ENCODE measurements at places on chromosomes 12 and 14.

DNA sequence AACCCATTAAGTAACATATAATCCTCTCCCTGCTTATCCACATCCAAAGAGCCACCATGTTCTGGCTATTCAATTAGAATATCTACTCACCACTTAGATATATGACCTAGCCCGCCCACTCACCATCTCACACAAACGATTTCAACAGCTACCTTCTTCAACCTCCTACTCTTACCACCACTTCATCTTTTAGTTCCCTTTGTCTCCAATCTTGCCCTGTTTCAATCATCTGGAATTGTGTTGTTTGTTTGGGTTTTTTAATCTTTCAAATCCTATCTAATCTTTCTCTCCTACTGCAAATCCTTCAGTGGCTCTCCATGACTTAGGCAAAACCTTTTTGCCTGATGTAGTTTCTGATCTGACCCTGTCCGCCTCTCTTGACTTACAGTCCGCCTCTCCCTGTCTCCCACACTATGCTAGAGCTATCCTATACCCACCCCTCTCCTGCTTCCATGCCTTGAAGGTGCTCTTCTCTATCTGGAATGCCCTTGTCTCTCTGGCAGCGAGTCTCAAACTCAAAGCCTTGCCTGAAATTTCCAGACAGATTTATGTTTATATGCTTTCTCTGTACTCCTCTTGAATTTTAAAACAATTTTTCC, 161.0 kb upstream of the CRY1 start:
- no peak for DNase-seq

DNA sequence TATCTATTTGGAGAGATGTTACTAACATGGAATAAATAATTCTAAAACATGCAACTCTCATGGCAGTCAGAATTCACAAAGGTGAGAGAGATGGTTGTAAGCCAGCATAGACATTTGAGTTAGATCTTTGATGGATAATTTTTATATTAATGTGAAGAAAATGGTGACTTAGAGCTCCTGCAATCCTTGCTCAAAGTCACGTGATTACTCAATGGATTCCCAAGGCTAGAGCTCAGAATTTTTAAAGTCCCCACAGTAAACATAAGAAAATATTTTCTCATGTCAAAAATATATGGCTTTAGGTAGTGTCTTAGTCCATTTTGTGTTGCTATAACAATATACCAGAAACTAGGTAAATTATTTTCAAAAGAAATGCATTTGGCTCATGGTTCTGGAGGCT, 281.5 kb upstream of the PRKD1 start:
- DNase-seq, result no peak

- DNase-seq, result peak; percentile 39
Measured at GRCh38 chr14:101665478-101666078, 95.9 kb upstream of the PPP2R5C start.

DNA sequence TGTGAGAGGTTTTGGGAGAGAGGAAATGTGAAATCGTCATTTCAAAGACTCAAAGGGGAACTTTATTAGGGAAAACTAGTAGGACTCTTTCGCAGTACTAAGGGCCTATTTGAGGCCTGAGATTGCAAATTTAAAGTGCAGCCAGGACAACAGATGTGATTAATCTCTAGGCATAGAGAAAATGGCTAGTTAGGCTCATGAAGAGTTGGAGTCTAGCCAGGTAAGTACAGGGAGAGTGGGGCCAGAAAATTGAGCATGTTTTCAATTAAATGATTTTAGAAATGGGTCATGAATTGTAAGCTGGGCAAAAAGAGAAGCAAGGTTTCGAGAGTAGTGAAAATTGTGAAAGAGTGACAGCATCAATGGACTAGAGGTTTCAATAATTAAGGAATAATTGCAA, 91.9 kb upstream of the LMNTD1 start:
- DNase-seq, result no peak

DNA sequence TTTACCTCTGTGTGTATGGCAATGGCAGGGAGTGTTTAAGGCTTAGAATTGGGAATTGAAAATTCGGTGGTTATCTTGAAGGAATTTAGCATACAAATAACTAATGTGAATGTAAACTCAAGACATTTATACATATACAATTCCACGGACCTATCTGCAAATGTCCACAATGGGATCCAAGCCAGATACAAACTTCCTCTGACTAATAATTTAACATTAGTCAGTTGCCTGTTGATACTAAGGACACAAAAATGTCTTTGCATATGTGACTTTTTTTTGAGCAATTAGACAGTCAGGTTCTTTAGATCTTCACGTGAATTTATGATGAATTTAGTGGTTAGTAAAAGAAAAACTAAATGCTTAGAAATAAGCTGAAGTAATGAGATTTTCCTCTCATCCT, 40.5 kb downstream of the ESR2 start:
- DNase-seq, result no peak

GRCh38 chr12:55737581-55738122, 5.3 kb upstream of the GDF11 start:
- DNase-seq, result no peak

- peak; percentile 79 for DNase-seq
Measured at GRCh38 chr12:112183141-112184021, 58.0 kb downstream of the TRAFD1 start.

GRCh38 chr12:124440841-124441381, 126.5 kb downstream of the NCOR2 start:
- DNase-seq, result no peak

DNA sequence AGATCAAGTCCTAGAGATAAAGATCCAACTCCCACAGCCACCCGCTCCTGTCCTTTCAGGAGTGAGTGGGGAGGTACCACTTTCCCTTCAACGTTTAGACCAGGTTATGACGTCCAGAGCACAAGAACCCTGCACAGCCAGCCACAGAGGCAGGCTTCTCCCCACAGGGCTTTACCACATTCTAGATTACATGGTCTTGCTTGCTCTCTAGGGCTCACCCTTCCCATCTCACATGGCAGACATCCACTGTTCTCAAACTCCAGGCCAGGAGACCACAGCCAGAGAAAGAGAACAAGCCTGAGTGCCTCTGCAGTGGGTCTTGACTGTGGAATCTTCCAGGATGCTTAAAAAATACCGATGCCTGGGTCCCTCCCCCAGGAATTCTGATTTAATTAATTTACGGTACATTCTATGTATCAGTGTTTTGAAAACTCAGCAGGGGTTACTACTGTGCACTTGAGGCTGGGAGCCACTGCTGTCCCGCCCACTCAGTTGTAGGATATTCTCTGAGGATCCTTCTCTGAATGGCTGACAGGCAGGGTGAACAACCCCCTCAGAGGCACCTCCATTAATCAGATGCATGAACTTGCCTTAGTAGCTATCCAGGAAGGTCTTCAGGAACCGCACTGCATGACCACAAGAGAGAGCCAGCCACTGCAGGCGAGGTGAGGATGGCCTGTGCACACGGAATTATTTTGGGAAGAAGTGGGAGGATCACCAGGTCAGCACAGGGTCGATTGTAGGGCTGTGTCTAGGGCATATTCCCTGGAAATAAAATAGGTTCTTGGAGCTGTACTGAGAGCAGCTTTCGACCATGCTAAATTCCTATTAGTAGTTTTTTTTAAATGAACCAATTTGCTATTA, 21.5 kb upstream of the SOCS2 start:
- no peak for DNase-seq

GRCh38 chr14:92414690-92415445, 91.9 kb downstream of the SLC24A4 start:
- no peak for DNase-seq

DNA sequence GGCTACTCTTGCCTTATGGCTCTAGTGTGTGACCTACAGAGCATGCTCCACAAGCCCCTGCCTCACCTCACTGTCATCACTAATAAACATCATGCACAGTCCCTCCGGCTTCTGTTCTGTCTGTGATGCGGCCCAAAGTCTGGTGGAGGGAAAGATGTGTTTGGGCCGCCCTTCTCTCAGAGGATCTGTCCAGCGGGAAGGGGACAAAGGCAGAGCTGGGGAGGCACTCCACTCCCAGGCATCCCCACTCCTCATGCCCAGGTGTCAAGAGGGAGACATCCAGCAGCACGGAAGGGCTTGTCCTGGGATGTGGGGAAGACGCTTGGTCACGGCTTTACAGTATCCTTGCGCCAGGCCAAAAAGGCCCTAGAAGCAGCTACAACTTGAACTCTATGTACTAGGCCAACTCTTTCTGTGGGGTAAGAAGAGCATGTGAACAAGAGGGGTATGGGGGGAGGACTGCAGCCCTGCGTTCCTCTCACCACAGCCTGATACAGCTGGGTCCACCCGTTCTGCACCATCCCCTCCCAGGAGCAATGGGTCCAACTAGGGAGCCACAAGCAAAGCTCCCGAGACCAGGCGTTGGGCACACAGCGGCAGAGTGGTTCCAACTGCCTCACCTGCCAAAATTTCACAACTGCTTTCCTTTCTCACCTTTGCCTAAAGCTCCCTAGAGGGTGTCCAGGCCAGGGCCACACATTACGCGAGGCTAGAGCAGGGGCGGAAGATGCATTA, 10.7 kb downstream of the CACNB3 start:
- DNase-seq, result no peak

GRCh38 chr14:50544911-50545310, 12.5 kb upstream of the MAP4K5 start:
- DNase-seq, result no peak

- DNase-seq, result no peak
Measured at GRCh38 chr12:72995616-72996015, 723.4 kb downstream of the TRHDE start.

DNA sequence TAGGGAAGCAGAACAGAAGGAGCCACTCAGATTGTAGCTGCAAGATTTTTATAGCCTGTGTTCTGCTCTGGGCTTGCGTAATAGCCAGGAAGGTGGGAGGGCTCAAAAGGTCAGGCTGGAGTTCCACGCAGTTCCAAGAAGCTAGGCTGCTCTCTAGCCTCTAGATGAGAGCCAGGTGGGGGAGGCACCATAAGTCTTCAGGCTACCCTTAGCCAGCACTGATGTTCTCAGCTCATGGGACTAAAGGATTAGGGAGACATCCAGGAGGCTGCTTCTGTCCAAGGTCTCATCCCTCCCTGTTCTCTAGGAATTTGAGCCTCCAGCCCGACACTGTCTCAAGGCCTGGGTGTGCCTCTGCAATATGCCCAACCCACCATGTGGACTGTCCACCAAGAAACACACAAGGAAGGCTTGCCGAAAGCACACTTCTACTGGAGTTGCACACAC, 1.7 kb downstream of the LMBR1L start:
- DNase-seq, result no peak

DNA sequence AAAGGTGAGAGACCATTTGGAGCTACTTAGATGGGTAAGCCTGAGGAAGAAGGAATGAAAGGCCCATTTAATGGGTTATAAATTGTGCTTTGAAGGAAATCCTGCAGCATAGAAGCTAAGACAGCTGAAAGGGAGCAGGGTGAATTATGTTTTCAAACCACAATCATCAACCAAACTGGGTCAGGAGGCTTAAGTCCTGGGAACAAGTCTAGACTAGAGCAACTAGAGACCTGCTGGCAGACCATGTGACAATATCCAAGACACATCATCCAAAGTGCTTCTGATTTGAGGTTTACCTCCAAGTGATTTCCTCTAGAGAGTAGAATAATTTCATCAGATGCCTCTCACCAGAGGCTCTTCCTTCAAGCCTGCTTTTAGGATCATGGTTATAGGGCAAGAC, 53.7 kb downstream of the MAP3K9 start:
- no peak for DNase-seq

- DNase-seq, result no peak
Measured at GRCh38 chr12:1946296-1946695, 27.8 kb upstream of the CACNA2D4 start.

DNA sequence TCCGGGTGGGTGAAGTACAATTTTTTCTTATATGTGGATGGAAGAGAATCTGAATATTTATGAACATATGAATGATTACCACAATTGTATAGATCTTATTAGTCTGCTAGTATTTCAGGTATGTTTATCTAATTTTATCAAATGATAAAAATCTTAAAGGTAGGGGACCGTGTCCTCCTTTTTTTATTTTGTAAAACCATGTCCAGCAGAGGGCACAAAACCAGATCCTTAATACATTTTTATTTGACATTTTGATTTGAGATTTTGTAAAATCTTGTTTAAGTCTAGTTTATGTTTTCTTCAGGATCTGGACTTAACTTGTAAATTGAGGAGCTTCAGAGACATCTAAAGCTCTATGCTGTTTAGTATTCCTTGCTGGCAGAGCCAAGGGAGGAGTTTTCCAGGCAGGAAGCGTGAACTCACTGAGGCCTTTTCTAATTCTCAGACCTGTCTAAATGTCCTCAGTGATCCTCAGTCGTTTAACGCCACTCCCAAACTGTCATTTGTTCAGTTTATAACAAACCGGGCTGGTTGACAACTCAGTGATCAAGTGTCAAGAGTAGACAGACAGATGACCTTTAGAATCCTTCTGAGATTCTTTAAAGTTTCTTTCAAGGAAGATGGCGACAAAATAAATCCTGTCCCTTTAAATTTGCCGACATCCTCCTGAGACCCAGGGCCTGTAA, 263.9 kb downstream of the KTN1 start:
- DNase-seq, result no peak

GRCh38 chr14:50943261-50943942, 881 bp downstream of the PYGL start:
- peak; percentile 33 for DNase-seq

GRCh38 chr14:56338674-56339073, 220.5 kb downstream of the PELI2 start:
- DNase-seq, result no peak

DNA sequence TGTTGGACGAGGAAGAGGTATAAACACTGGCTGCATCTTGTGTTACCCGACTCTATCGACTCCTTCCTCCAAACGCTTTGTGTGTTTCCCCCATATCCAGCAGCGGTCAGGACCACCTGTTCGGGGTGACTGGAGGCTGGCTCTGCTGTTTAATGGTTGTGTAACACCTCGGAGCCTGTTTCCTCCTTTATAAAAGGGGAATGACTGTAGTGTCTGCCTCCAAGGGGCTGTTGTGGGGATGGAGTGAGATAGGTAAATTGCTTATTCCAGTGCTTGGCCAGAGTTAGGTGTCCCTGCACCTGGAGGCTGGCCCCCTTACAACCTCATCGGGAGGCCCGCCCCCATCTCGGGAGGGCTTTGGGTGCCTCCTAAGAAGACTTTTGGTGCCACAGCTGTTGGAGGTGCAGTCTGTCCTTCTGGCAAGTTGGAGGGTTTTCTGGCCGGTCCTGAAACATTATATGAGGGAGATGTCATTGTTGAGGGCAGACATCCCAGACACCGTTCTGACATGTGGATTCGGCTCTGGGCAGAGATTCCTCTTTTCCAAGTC, 1.1 kb downstream of the MLXIP start:
- DNase-seq, result no peak

DNA sequence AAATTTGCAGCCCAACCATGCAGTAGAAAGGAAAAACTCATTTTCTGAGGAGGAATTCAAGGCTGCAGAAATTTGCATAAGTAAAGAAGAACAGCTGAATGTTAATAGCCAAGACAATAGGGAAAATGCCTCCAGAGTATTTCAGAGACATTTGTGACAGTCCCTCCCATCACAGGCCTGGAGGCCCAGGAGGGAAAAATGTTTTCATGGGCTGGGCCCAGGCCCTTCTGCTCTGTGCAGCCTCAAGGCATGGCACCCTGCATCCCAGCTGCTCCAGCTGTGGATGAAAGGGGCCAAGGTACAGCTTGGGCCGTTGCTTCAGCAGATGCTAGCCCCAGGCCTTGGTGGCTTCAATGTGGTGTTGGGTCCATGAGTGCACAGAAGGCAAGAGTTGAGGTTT, 62.3 kb downstream of the ATXN7L3B start:
- DNase-seq, result no peak

GRCh38 chr12:78746001-78746400, 118.6 kb upstream of the SYT1 start:
- DNase-seq, result no peak

GRCh38 chr12:21764950-21765349, 9.6 kb downstream of the KCNJ8 start:
- no peak for DNase-seq
